Left ventricle myocardium inferior (tissue), 1 donor: ENCODE measurements at places on chromosomes 3 and 15. TPM values are rescaled to one million over a fixed set of nuclear protein-coding genes. Genes with fewer than 3 reads are reported as not detected.

Gene KBTBD8
- total RNA-seq, result 3.6 TPM

Gene TNNC1
- 8,962 TPM for total RNA-seq

Gene AGBL1
- not detected for total RNA-seq

Gene SCAANT1
- not detected for total RNA-seq

Gene WDR93
- total RNA-seq, result not detected

Gene CFAP92
- 0.25 TPM for total RNA-seq

Gene ACP3
- 1.3 TPM for total RNA-seq

Gene MKRN3
- total RNA-seq, result 0.63 TPM
